ENCODE measurements at places on chromosomes 2 and 18.

- DNase-seq = peak; percentile 15
Observed at GRCh38 chr2:235903782-235904584, 264.2 kb downstream of the GBX2 start.

GRCh38 chr2:26018184-26019055, 15.5 kb upstream of the RAB10 start:
- DNase-seq = peak; percentile 70

DNA sequence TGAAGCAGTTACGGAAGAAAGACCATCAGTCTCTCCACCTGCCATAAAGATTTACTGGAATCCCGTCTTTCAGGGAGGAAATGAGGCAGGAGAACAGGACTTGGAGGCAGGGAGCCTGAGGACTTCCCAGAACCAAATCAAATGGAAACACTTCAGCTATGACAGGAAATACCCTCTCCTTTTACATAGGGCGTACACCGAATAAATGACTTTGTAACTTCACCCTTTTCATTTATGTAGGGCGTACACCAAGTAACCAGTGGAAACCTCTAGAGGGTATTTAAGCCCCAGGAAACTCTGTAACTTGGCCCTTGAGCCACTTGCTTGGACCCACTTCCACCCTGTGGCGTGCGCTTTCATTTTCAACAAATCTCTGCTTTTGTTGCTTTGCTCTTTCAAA, 218.3 kb upstream of the SLC39A10 start:
- no peak for DNase-seq

DNA sequence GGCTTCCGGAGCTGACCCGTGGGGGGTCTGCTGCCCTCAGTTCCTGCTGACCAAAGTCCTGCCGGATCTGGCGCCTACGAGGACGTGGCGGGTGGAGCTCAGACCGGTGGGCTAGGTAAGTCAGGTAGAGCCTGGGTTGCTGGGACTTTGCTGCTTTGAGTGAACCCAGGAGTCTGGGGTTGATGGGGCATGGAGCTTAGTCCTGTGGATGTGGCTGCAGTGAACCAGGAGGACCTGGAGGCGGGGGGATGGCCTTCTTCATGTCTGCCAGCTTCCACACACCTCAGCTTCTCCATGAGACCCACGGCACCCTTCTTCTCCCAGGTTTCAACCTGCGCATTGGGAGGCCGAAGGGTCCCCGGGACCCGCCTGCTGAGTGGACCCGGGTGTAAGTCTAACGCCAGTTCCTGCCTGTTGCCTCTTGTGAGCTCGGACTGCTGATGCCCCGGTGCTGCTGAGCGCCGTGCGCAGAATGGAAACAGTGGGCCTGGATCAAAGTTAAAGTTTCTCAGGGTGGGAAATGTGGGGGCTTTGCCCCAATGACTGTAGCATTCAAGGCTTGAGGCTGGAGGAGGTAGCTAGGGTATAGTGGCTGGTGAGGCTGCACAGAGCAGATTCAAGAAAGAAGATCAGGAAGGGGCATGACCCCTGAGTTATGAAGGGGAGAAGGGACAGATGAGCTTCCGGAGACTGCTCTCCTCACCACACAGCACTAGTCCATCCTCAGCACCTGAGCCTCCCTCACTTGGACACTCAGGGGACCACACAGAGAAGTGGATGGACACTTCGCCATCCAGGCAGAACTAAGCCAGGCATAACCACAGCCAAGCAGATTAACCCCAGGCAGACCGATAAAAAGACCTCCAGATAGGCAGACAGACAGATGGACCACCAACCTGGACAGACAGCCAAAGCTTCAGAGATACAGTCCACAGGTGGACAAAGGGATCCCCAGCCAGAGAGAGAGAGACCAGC, 17.3 kb downstream of the PTPN18 start:
- no peak for DNase-seq

- DNase-seq = no peak
Observed at GRCh38 chr2:78757191-78757590, 268.3 kb upstream of the REG3G start.

GRCh38 chr2:170774074-170774473, 3.9 kb downstream of the ERICH2 start:
- DNase-seq = no peak

Data from NB4 (cell line).